Activated T-cell treated with anti-CD3 and anti-CD28 coated beads for 4 hours (primary cell): ENCODE measurements at places on chromosomes 12 and 14.
A peak's percentile ranks its signal among the peaks of the same experiment; 100 is the strongest.

GRCh38 chr12:34294671-34295365, 272.5 kb downstream of the ALG10 start:
- DNase-seq = no peak

DNA sequence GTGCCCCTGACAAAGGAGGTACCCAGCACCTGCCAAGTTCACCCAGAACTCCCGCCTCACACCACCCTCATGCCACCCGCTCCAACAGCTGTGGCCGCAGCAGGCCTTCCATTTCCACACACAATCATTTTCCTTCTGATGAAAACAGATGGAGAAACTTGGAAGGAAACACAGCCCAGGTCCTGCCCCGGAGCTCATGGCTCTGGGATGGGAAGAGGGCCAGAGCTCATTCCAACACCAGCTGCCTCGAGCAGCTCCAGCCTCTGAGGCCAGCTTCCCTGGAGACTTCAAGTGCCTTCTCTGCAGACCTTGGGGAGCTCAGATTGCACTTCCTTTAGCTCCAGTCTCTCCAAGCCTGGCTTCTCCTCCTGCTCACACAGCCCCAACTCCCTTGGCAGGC, 55.1 kb upstream of the CMKLR1 start:
- DNase-seq = no peak

- DNase-seq = no peak
Measured at GRCh38 chr14:64955297-64955696, 12.8 kb upstream of the GPX2 start.

DNA sequence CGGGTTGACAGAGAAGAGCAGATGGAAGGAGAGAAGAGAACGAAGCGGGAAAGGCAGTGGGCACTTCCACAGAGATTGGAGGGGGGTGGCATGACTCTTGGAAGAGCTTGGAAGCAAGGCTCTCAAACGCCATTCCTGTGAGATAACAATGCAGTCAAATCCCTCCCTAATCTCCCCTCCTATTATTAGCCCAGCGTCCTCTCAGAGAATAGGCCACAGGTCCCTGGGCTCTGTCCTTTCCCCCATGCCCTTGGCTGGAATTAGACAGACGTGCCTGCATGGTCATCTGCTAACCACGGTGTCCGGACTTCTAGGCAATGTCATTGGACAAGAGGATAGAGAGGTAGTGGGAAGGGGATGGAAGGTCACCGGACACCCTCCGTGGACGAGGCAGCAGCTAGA, 8.0 kb upstream of the MYH7 start:
- DNase-seq = no peak

DNA sequence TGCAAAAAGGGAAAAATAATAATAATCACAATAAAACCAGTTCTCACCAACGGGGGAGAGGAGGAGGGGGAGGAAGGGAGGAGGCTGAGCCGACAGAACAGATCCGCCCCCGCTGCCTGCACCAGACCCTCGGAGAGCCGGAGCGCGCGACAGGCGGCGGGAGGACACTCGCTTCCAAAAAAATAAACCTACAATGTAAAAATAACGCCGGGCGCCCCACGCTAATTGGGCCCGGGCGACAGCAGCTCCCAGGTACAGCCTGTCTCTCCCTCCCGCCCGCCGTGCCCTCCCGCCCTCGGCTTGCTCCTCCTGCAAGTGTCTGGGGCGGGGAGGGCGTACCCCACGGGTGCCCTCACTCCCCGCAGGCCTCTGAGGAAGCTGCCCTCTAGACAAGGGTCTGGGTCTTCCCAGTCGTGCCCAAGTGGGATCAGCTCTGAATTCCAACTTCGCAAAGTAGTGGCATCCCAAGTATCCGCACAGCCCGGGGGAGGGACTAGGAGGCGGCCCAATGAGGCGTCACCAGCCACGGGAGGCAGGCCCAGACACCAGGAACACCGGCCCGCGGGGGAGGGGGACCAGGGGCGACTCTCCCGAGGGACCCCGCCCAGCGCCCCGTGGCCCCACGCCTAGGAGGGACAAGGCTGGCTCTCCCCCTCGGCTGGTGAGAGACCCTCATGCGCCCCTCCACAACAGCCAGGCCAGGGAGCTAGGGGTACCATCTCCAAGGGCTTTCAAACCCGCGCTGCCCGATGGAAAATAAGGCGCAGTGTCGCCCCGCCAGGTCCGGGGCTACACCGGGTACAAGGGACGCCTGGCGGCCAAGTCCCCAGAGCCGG, 1.0 kb downstream of the NCOR2 start:
- peak; percentile 50 for DNase-seq

GRCh38 chr12:15808652-15809051, 19.5 kb upstream of the EPS8 start:
- DNase-seq = no peak

- DNase-seq = no peak
Measured at GRCh38 chr14:88270776-88271175, 52.3 kb downstream of the KCNK10 start.

DNA sequence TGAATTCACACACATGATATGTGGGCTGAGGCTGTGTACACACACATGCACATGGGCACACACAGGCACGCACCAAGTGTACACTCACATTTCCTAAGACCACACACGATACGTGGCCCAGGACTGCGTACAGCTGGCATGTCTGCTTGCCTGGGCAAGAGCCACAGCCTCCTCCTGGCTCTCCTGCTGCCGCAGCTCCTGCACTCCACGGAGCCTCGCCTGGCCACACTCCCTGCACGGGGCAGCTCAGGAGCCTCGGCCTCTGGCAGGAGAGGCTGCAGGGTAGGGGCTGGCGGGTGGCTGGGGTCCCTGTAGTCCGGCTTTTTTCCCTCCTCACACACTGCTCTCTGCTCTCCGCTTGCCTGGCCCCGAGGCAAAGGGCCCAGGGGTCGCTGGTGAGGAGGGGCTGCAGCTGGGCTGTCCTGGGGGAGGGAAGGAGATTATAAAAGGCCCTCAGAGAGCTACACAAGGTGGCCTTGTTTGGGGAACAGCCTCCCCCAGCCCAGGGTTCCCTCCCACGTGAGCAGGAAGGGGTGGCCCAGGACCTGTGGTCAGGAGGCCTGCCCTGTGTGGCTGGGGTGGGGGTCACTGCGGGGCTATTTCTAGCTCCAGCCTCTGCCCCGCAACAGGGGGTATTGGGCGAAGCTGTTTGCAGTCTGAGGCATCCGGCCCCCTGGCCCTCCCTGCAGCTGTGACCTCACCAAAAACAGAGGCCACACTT, 89.0 kb upstream of the SFSWAP start:
- DNase-seq = no peak

- no peak for DNase-seq
Measured at GRCh38 chr14:101476258-101476915, 84.9 kb upstream of the DIO3 start.

DNA sequence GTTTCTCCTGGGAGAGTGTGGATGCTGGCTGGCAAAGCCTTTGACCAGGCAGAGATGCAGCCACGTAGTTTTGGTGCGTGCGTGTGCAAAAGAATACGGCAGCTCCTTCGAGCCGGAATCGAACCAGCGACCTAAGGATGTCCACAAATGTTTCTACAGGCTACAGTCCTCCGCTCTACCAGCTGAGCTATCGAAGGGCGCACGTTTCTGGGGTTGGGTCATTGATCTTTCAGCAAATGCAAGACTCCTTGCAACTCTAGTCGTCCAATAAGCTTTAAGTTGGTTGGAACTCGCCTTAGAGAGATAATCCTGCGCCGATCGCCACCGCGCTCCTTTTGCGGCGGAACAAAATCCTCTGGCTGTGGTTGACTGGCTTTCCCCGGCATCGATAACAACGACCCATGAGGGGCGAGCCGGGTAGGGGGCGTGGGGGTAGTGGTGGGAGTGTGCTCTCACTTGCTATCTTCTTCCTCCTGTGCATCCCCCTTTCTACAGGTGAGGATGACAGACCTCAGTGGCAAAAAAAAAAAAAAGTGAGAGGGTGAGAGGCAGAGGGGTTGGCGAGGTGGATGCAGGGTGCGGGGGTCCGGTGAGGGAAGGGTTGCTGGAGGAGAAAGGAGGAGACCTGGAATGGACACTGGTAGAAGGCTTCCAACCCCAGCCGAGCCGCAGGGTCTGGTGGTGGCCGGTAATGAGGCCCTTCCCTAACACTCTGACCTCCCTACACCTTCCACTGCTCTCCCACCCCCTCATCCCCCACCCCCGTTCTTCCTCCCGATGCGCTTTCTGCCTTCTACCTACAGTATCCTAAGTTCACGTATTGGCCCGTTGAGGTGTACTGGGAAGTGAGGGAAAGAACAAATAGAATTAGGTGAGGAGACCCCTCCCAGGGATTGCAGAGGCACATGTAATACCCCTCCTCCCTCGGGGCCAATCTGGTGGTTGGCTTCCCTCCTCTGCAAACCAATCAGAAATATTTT, 11.8 kb upstream of the OR6S1 start:
- no peak for DNase-seq

GRCh38 chr12:15265875-15266274, 44.7 kb upstream of the RERG start:
- DNase-seq = no peak

DNA sequence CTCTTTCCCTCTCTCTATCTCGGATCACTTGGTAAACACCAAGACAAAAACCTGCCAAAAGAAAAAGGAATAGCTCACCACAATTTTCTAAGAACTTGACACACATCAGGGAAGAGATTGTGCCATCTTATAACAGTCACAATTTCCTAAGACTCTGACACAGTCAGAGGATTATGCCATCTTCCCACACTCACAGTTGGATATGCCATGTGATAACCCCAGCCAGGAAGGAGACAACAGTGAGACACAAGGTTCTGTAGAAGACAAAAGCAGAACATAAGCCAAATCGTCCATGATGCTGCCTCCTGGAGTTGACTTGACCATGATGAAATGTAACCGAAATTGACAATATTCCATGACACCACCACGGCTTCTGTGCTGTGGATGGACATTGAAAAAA, 2.8 kb upstream of the CLEC9A start:
- DNase-seq = no peak

DNA sequence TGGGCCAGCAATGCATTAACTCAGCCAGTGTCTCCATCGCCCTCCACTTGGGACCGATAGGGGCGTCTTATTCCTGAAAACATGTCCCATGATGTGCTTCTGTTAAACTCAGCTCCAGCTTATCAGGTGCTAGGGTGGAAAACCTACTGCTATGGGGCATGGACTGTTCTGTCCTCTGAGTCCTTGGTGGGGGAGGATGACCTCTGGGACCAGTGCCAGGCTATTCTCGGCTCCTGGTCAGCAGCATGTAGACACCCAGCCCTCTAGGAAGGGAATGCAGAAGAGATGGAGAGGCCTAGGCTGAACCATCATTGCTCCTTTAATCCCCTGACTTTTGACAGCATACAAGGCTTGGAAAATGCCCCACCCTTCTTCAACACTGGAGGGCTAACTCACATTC, 486.2 kb downstream of the MED13L start:
- DNase-seq = no peak

DNA sequence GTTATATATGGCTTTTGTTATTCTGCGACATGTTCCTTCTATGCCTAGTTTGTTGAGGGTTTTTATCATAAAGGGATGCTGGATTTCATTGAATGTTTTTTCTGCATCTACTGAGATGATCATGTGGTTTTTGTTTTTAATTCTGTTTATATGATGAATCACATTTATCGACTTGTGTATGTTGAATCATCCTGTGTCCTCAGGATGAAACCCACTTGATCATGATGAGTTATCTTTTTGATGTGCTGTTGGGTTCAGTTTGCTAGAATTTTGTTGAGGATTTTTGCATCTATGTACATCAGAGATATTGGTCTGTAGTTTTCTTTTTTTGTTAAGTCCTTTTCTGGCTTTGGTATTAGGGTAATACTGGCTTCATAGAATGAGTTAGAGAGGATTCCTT, 291.2 kb downstream of the AKAP6 start:
- no peak for DNase-seq

GRCh38 chr14:65054471-65055085, 47.7 kb downstream of the MAX start:
- DNase-seq = no peak

- DNase-seq = peak; percentile 43
Measured at GRCh38 chr12:119989361-119989730, 310 bp downstream of the BICDL1 start.

- DNase-seq = no peak
Measured at GRCh38 chr12:127809275-127809674, 457.7 kb upstream of the TMEM132C start.

DNA sequence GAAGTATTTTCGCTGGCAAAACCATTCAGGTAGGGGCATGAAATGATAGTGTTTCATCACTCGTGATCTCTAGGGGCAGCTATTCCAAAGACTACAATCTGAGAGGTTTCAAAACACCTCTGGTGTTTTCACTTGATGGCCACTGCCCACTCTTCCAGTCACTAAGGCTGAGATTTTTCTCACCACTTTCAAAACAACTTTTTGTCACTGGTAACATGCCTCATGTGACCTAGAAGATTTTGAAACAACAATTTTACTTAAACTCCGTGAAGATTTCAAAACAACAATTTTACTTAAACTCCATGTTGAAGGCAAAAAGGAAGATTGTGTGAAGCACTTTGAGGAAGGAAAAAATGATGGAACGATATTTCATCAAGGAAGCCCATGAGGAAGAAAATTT, 1.2 kb upstream of the IRAK3 start:
- DNase-seq = no peak

DNA sequence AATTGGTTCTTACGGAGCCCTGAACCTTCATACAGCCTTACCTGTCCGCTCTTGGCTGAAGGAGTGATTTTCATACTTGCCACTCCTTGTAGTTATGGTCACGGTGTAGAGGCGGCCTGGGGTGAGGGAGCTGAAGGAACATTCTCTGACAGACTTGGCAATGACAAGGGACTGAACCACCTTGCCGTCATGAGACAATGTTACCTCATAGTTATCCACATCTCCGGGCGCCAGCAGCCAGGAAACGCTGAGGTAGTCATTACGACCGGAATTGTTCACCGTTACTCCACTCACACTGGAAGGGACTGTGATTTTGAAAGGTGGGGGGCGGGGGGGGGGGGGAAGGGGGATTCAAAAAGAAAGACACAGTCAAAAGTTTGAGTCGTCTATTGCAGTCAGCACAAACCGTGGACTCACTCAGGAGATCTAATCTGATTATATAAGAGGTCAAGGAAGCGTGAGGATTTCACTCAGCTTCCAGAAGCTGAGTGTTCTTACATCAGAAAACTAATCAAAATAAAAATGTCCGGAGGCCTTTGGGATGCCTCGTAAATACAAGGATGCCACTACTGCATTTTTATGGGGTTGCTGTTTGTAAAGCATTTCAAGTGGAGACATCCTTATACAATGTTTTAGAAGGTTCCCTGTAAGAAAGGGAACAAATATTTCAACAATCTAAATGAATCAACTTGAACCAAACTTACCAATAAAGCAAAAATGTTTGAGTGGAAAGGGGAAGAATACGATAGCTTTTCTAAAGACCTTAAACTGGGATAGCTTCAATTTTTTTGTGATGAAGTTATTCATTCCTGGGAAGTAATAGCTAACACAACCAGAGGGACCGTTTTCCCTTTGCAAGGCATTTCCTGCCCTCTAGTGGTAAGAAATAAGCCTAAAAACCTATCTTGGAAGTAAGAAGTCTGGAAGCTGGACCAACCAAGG, 60.6 kb downstream of the PTPRB start:
- no peak for DNase-seq

GRCh38 chr12:2449586-2449985, 345.2 kb upstream of the FKBP4 start:
- no peak for DNase-seq

DNA sequence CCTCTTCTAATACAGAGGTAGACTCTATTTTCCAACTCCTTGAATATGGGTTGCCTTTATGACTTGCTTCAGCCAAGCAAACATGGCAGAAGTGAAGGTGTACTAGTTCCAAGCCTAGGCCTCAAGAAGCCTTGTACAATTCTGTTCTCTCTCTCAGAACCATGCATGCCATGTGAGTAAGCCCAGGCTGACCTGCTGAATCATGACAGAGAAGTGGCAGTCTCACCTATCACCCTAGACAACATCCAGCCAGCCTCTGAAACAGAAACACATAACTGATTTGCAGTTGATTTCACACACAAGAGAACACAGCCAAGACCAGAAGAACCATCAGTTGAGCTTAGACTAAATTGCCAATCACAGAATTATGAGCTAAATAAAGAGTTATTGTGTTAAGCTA, 157.2 kb downstream of the GARIN6 start:
- no peak for DNase-seq
